ENCODE measurements at places on chromosomes 13 and 19.

DNA sequence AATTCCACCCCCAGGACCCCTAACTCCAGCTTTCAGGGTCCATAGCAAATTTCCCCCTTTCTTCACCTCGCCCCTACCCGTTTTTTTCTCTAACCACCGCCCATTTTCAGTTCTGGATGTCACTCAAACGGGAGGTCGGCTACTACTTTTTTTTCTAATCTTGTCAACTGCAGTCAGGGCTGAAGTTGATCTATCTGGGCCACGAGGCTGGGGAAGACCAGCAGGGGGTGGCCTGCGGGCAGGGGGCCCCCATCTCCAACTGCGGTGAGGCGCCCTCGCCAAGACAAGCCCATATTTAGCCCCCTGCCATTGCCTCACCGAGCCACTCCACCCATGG, 748 bp downstream of the LHFPL6 start:
- no peak for DNase-seq

- no peak for DNase-seq
Measured at GRCh38 chr19:18433735-18434398, 4.1 kb downstream of the ISYNA1 start.

DNA sequence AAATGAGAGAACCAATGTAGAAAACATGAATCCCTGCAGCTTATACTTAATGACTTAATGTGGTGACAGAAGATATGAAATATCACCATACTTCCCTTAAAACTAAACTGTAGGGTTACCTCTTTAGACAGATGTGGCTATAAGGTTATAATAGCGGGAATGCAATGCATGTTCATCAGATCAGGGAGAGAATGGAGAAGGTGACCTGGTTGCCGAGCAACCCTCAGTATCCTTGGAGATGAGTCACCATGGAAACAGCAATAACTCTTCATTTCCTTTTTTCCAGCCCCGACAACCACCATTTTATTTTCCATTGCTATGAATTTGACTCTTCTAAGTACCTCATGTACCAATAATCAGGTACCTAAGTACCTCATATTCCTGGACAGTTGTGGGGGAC, 28.0 kb upstream of the ZNF835 start:
- DNase-seq, result no peak

DNA sequence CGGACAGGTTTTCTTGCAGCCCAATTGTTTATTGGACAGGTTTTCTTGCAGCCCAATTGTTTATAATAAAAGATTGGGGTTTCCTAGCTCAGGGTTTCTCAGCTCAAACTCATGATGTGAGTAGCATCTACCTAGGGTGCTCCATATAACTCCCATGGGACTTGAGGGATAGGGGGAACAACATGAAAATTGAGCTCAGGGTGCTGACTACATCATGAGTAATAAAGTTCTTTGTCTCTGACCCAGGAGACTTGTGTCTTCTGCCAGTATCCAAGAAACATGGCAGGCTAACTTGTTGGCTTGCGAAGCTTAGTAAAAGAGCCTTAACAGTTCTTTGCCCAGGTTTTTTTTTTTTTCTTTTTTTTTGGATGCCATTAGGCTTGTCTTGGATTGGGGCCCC, 59.2 kb upstream of the MYCBP2 start:
- DNase-seq, result no peak

DNA sequence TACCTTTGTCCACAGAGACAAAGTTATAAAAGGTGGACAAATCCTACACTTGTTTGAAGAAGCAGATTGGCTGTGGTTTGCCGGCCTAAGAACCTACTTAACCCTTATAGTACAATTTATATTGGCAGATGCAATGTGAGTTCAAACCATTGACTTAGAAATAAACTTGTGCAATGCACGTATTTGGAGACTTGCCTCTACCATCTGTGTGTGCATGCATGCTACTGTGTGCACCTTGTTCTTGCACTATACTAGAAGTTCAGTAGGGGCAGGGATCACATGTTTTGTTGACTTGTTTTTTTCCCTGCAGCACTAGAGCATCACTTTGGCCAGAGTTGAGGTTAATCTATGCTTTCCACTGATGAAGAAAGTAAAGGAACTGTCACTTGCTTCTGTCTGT, 163.1 kb upstream of the SERP2 start:
- DNase-seq, result no peak
